Stimulated activated CD8-positive, alpha-beta memory T cell treated with anti-CD3 and anti-CD28 coated beads, Interleukin-15, amount 100 ng/mL, for 24 hours (primary cell): ENCODE measurements at places on chromosomes 11 and 22.

DNA sequence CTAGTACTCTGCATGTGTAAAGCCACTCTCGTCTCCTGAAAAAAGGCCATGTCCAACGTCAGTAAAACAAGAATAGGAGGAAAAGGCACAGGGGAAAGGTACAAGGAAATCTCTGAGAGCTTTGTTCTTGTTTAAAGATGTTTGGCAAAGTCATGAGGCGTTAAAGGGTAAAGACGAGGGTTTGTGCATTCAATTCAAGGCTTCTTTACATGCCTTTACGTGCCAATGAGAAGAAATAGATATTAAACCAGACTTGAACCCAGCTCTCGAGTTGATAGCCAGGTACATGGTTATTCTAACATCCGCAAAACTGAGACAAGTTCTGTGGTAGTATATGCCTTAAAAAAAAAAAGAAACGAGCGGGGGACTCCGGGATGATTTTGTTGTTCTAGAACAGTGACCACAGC, 704 bp upstream of the CFL1 start:
- DNase-seq, result no peak

DNA sequence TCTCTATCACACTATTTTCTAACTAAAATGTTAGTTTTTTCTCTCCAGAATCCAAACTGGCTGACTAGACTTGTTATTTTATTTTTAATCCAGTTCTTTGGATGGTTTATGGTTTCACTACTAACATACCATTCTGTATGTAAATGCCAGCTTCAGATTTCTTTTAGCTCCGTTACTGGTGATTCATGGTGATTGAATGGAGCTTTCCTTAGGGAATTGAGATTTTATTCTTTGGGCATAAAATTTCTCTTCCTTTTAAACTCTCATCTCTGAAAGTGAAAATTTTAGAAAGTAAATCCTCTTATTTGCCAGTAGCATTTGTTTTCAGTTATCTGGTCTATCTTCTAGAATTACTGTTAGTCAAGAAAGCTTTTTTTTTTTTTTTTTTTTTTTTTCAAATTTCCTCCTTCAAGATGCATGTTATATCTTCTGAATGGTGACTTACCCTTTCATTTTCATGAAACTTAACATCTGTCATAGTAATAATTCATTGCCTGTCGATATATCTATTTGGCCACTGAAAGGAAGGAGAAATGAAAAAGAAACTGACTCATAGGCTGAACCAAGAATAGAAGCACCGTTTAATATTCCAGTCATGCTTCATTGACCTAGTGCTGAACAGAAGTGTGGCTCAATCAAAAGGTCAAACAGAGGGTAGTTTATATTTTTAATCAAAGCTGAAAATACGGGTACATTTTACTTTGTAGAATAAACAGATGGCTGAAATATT, 6.4 kb downstream of the ENDOD1 start:
- no peak for DNase-seq

GRCh38 chr11:45834298-45834756, 12.9 kb upstream of the CRY2 start:
- no peak for DNase-seq

GRCh38 chr11:47270331-47271271, 668 bp downstream of the MADD start:
- DNase-seq, result no peak

DNA sequence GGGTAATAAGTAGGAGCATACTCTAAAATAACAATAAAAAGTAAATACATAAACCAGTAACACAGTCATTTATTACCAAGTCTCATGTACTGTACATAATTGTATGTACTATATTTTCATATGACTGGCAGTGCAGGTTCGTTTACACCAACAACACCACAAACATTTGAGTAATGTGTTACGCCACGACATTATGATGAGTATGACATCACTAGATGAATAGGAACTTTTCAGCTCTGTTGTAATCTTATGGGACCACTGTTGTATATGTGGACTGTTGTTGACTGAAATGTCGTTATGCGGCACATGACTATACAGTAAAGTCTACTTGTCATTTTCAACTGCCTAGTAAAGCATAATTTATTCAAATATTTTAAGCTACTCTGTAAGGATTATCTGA, 18.6 kb downstream of the KIF18A start:
- DNase-seq, result no peak

GRCh38 chr11:116993599-116993998, 104.6 kb downstream of the SIK3 start:
- DNase-seq, result no peak

DNA sequence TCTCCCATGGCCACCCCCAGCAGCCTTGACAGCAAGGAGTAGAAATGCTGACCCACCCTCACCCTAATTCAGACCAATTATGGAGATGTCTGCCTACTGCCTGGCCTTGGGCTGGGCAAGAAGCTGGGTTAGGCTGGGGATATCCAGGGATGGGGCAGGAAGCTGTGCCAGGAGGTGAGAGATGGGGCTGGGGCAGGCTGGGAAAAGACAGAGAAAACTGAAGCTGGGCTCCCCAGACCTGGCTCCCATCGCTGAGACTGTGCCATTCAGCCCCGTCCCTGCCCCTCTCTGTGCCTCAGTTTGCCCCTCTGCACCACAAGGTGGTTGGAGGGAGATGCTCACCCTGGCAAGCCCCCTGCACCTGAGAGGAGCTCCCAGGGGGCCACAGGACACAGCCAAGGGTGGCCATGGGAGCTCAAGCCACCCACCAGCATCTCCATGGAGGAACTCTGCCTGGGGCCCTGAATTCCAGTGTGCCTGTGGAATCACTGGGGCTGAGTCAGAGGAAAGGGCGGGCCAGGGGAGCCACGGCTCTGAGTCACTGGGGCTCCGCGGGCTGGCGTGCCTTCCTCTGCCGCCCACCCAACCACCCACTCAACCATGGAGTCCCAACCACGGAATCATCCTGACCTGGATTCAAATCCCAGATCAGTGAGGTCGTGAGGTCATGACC, 6.0 kb upstream of the CARD10 start:
- no peak for DNase-seq

DNA sequence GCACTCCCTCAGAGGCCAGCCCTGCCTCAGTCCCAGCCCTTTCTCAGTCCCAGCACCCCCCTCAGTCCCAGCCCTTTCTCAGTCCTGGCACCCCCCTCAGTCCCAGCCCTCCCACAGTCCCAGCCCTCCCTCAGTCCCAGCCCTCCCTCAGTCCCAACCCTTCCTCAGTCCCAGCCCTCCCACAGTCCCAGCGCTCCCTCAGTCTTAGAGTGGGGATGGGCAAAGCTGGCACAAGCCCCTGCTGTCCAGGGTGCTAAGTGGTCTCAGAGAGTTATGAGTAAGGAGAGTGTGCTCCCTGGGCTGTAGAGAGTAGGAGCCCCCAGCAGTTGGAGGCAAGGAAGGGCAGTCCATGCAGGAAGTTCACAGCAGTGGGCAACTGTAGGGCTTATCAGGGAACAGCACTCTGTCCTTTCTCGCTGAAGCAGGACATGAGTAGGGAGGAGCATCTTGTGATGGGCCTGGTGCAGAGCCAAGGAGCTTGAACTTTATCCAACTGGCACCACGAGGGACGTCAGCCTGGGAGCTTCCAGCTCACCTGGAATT, 51.4 kb upstream of the CRYBB3 start:
- DNase-seq, result no peak

DNA sequence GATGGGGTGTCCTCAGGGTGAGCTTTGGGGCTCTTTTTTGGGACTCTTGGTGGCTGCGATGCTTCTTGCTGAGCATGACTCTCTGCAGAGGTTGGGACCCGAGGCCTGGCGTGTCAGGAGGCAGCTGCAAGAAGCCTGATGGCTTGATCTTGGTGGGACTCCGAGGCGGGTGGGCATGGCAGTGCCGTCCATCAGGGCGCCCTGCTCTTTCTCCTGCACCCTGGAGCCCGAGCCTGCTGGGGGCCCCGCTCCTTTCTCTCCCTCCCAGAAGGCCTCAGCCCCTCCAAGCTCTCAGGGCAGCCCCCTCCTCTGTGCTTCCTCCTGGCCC, 432.7 kb downstream of the TBC1D22A start:
- no peak for DNase-seq

GRCh38 chr22:29475550-29475949, 4.5 kb upstream of the NEFH start:
- DNase-seq, result no peak

DNA sequence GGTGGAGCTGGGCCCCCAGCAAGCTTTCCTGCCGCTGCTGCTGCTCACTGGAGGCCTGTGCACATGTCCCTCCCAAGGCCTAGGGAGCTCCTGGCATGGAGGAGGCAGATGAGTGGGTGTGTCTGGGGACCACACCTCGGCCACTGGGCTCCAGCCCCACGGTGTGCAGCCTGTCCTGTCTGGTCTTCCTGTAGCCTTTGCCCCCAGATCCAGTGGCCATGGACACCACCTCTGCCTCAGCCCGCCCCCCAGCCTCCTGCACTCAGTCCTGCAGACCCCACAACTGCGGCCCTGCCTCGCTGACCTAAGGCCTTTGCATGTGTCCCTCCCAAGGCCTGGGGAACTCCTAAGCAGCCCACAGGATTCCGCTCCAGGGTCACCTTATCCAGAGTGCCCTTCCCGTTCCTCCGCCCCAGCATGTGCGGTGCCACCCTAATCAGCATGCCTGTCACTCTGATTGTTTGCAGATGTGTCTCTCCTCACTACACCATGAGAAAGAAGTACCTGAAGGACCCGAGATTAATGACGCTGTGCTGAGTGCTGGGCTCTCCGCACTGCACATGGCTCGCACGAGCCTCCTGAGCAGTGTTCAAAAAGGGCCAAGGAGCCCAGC, 8.6 kb downstream of the GAL start:
- no peak for DNase-seq

GRCh38 chr22:41642331-41643110, 21.4 kb downstream of the XRCC6 start:
- no peak for DNase-seq

DNA sequence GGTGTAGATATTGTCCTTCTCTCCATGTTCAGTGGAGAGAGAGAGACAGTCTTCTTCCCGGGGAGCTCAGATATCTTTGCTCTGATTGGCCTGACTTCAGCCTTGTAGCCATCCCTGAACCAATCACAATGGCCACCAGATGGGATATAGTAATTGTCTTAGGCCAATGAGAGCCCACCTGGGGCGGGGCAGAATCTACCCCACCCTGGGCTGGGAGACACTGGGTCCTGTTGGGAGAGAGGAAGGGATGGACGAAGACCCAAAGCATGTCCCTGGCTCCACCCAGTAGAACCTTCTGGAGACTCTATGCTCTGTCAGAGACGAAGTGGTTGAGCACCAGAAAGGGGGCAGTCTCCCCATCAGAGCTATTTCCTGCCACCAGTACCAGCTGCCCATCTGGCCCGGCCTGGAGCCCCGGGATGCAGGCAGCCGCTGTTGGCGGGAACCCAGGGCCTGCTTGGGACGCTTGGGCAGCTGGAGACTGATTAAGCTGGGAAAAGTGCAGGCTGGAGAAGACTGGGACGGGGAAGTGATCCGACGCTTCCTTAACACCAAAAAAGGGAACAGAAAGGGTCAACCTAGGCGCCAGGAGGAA, 31.6 kb upstream of the CBX7 start:
- no peak for DNase-seq

GRCh38 chr11:28231475-28231874, 123.3 kb downstream of the METTL15 start:
- DNase-seq, result no peak

- DNase-seq, result no peak
Measured at GRCh38 chr11:59174664-59175033, 2.7 kb downstream of the DTX4 start.

GRCh38 chr11:56876621-56877275, 112.0 kb upstream of the OR5AK2 start:
- no peak for DNase-seq

DNA sequence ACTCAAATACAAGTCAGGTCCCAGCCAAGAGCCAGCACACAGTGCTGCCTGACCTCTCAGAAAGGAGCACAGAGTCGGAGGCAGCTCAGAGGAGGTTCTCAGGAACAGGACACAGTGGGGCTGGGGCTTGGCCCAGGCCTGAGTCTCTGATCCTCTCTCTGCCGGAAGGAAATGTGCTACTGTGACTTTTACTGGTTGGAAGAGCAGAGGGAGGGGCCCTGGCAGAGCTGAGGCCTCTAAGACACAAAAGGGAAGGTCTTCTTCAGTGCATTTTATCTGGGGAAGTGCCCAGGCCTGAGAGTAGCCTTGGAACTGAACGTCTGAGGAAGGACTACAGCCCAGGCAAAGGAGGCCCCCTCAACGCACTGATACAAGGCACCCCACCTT, 16.2 kb upstream of the CASTOR1 start:
- DNase-seq, result no peak

- no peak for DNase-seq
Measured at GRCh38 chr11:68099474-68100405, 21.4 kb downstream of the CHKA start.

DNA sequence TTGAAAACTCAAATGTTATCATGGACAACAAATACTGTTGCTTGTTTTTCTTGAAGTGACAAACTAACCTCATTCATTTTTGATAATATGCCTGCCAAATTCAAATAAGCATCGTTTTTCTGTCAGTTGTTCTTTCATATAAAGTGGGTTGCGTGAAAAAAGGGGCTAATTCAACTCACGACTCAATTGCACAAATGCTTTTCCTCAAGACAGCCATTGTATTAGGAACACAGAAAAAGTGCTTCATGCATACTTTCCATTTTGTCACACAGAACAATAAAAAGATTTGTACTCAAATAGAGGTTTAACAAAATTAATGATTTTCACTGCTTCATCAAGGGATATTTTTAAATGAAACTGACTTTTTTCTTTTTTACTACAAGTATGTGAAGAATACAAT, 94.6 kb upstream of the ALKBH3 start:
- no peak for DNase-seq

GRCh38 chr11:6200975-6201374, 2.0 kb downstream of the OR52W1 start:
- no peak for DNase-seq

DNA sequence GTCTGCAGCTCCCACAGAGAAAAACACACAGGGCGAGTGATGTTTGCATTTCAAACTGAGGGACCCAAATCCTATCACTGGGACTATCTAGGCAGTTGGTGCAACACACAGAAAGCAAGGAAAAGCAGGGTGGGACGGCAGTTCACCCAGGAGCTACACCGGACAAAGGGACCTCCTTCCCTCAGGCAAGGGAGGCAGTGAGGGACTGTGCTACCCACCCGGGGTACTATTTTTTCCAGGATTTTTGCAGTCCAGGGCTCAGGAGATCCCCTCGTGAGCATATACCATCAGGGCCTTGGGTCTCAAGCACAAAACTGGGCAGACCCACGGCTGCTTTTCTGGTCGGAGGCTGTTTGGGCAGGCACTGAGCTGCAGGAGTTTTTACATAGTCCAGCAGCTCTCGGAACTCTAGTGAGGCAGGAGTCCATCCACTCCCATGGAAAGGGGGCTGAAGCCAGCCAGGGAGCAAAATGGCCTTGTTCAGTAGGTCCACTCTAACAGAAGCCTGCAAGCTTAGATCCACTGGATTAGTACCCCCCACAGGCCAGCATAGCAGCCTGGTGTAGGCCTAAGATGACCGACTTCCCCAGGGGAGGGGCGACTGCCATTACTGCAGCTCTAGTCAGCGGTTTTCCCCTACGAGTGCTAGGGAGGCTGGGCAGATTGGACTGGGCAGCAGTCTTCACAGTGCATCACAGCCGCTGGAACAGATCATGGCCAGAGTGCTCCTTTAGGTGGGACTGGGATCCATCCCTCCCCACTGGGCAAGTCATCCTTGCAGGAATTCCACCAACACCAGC, 28.2 kb downstream of the CARD18 start:
- DNase-seq, result no peak
